ENCODE measurements at places on chromosomes 7 and 10.

DNA sequence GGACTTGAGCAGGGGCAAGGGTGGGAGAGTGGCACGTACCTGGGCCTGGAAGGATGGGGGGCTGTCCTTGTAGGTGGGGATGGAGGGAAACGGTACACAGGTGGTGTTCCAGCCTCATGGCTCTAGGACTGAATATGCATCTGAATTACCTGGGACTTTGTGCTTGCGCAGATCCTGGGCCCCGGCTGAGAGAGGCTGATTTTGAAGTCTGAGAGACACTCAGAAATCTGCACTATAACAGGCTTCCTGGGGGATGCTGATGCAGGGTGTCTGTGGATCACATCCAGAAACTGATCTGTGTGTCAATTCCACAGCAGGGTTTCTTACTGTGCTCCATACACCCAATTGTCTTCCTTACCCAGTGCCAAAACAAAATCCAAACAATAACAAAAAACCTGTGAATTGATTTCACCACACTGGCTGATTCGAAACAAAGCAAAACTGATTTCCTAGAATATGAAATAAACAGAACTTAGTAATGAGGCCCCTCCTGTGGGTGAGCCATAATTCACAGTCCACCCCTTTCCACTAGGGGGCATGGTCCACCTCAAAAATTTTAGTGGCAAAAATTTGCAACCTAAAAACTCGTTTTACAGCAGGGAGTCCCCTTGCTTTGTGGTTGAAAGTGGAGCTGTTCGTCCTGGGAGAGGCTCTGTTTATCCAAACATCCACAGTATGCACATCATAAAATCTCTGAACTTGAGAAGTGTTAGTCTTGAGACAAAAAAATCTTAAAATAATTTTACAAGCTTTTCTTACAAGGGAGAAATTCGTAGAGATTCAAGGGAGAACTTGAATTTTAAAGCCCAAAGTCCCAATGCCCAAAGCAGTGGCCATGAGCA, 32.0 kb upstream of the PLEKHA1 start:
- peak; percentile 60 for DNase-seq

- no peak for DNase-seq
Observed at GRCh38 chr7:123148813-123149212, 51.0 kb downstream of the SLC13A1 start.

DNA sequence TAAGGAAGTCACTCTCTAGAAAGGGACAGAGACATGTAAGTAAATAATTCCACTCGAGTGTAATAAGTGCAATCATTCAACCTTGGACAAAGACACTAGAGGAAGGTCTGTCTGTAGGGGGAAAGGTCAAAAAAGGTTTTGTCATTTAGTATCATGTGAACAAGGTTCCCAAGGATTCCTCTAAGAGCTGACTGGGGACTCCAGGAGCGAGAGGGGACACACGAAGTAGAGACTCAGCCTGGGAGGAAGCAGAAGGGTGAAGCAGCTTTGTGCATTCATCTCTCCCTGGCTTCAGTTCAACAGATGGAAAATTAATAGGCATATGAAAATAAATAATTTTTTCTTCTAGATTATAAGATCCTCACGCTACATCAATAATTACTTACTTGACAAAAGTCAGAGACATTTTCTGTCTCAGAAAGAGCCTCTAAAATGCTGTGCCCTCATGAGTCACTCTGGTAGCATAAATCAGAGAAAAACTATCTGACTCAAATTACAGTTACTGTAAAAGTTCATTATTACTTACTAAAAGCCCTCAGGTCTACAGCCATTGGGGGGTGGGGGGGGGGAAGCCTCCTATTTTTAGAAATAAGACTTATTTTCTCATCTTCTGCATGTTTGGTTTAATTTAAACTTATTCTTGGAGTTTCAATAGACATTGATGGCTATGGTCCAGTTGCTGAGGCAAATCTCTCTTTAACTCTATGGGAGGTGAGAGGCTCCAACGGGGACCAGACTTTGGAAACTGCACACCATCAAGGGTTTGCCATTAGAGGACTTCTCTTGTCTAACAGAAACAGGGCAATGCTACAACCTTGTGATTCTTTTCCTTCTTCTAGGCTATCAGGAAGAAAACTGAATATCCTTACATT, 275.1 kb upstream of the KLF14 start:
- no peak for DNase-seq

DNA sequence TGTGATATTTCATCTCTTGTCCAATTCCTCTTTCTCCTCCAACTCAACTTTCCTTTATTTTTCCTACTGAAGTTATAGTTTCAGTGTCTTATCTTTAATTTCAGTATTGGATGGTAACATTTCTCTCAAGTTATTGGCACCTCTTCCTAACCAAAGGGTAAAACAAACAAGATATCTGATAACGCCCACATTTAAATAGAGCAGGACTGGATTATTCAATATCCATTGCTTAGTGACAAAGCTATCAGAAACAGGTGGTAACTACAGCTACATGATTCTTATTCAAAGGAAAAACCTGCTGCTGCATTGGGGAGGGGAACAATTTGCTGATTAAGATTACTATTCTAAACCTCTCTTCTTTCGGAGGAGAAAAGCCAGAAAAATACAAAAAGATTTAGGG, 87.8 kb downstream of the TAF3 start:
- no peak for DNase-seq

DNA sequence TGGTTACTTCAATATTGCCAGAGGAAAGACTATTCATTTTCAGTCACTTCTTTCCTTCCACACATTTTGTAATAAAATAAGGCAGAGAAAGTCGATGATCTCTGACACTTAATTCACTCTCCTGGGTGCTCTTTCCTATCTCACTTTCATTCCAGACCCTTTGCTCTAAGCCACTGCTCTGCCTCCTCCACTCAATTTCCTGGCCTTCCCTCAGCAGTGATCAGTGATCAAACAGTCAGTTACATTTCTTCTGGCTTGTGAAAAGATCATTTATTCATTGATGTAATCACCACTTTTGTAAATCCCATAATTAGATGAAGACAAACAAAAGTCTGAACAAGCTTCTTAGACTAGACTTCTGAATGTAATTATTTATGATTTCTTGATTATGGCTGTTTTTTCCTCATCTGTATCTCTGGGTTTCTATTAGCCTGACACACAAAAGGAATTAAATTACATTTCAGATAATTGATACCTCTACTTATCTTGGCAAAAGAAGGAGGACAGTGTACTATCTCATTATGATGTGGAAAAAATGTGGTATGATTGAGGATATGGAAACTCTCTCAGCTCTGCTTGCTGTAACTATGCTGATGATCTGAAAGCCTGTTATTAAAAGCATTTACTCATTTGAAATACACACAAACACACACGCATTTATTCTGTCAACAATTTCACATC, 1102.3 kb downstream of the GRM8 start:
- no peak for DNase-seq

DNA sequence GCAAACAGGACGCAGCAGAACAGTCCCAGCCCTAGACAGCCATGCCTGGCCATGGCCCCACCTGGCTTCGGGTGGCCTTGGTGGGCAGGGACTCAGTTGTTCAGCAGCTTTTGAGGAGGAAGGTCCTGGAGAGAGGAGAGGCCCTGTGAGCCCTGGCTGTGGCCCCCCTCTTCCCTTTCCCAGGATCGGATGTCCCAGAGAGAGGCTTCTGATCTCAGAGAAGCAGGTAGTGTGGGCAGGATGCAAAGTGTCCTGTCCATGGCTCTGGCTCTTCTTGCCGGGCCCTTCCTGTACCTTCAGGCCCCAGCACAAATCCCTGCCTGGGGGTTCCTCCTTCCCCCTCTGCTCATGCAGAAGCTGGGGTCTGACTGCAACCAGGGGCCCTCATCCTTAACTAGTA, 1.6 kb downstream of the PRRT4 start:
- DNase-seq: peak; percentile 7

- no peak for DNase-seq
Observed at GRCh38 chr10:28494420-28494819, 38.5 kb upstream of the WAC start.

- DNase-seq: no peak
Observed at GRCh38 chr10:8137272-8137681, 82.8 kb downstream of the GATA3 start.

DNA sequence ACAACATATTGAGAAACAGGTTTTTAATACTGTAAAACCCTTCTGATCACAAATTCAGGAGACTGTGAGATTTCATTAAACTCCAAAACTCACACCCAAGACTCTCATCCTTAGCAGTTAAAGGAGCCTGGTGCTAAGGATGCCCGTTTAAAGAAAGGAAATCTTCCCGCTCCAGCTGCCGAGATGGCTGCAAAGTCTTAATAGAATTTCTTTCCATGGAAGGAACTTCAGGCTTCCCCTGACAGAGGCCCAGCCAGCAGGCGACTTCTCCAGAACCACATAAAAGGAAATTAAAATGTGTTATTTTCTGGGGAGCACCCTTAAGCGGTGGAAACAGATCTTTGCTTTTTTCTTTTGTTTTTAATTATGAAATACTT, 104.7 kb upstream of the CHST15 start:
- DNase-seq: peak; percentile 52

DNA sequence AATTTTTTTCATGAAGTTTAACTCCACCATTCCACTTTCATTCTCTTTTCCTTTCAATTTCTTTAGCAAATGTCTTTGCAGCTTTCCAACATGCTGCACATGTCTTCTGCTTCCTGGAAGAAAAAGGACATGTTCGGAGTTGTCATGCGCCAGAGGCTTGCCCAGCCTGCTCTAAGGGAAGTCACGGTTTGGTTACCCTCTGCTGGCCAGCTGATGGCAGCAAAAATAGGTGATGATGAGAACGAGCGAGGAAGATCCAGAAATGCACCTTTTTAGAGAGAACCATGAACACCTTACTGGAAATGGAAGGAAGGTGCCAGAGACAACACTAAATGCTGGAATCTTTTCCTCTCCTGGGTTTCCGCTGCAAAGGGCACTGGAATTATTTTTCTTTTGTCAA, 4.9 kb upstream of the ZSCAN21 start:
- DNase-seq: no peak

GRCh38 chr10:119665901-119666708, 14.9 kb downstream of the BAG3 start:
- peak; percentile 67 for DNase-seq

DNA sequence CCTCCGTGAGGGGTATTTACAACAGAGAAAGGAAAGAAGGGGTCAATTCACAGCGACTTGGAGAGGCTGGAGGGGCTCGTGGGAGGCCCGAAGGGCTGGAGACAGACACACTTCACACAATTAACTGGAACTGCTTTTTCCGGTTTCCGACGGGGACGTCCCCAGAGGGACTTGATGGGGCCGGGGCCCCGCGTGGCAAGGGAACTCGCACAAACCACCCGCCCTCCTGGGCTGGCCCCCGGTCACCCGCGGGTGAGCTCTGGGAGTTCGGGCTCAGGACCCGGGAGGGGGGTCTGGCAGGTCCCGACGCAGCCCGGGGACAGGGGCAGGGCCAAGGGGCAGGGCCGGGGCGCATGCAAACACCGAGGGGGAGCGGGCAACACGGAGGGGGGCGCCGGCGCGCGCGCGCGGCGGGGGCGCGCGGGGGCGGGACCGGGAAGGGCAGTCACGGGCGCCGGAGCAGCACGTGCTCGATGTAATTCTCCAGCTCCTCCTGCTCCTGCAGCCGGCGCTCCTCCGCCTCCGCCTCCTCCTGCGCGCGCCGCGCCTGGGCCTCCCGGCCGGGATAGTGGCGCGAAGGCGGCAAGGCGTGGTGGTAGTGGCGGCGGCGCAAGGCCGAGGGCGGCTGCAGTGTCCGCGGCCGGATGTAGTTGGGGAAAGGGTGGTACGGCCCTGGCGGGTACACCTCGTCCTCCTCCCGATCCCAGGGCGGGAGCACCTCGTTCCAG, 2.7 kb downstream of the VGF start:
- DNase-seq: peak; percentile 76

DNA sequence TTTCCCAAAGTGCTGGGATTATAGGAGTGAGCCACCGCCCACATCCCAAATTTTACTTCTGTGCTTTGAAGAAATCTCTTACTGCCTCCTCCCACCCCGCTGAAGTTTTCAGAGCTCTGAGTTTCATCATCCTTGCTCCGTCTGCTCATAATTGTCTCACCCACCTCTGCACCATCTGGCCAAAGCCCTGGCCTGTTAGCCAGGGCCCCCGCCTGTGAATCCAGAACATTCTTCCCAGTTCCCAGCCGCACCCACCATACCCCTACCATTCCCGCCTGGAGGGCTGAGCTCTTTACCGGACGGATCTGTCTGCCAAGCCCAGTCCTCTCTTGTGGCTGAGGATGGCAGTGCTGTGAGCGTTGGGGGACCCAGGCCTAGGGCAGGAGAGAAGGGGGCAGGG, 14.5 kb downstream of the SSC4D start:
- no peak for DNase-seq

GRCh38 chr10:98258683-98259454, 9.1 kb downstream of the LOXL4 start:
- no peak for DNase-seq

DNA sequence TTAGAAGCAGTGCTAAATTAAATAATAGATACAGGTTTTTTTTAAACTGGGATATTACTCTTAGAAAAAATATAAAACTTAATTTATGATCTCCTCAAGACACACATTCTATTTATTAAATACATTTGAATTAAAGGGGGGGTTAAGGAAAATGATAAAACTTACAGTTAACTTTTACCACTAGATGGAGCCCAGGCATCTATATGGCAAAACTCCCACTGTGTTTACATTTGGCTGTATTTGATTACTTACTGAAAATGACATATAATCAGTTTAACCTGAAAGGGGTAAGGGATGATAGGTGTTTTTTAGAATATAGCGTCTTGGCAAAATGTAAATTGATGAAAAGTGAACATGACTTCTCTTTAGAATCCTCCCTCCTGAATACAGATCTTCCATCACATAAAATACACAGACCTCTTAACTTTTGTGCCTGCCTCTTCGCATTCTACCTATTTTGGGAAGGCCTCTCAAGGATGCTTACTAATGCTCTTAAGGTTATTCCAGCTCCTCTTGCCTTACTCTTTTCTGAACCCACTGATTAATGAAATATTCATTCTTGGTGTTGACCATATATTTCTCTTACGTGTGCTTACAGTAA, 235.7 kb downstream of the AGMO start:
- DNase-seq: no peak

DNA sequence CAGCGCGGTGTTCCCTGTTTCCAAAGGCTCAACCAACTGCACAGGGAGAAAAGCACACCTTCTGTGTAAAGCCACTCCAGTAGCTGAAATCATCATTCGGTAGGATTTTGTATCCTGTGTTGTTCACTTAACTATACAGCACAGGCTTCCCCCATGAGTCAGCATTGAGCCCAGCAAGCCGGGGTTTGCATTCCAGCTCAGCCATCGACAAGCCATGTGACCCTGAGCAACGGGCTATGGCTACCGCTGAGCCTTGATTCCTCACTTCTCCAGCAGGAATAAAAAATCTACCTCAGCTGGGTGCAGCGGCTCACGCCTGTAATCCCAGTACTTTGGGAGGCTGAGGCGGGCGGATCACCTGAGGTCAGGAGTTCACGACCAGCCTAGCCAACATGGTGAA, 44.1 kb upstream of the ATP6V0A4 start:
- no peak for DNase-seq

- DNase-seq: no peak
Observed at GRCh38 chr7:35019801-35020200, 17.5 kb downstream of the DPY19L1 start.

GRCh38 chr10:43819464-43820230, 171.0 kb upstream of the ZNF32 start:
- DNase-seq: no peak

- no peak for DNase-seq
Observed at GRCh38 chr10:51035344-51035743, 38.9 kb upstream of the PRKG1 start.
